CD4-positive, alpha-beta memory T cell (primary cell): ENCODE measurements at places on chromosomes 7 and 10. TPM values are rescaled to one million over a fixed set of nuclear protein-coding genes. Genes with fewer than 3 reads are reported as not detected.

The FAM20C gene
- total RNA-seq = 4.7 TPM

DNA sequence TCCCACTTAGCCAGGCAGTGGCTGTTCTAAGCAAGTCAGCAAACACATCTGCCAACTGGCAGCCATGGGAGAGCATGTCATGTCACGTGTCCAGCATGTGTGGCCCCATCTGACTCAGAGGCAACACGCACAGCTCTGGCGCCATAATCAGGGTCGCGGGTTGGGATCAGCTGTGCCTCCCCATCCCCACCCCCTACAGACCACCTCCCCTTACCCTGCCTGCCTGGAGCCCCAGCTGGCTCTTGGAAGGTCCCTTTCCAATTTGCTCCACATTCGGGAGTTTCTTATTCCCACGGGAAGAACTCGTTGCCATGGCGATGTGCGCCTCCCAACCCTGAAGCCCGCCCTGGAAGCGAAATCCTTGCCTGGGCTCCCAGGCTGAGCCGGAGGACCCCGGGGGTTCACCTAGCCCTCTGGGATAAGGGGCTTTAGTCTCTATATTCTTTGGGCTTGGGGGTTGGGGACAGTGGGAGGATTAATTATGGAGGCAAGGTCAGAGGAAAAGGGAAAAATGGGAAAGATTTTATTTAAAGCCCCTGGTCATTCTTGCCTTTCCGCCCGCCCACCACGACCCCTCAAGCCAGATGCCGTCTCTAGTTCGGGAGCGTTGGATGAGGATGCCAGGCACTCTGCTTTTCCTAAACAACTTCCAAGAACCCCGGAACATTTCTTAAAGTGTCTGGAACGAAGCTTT lies 283.7 kb downstream of the ZEB1 start:
- no peaks in the 10 kb centered on the region for H3K36me3 ChIP-seq
- H3K4me1 ChIP-seq = peaks cover 11% of the 10 kb centered on the region
- no peak for DNase-seq
- no peaks in the 10 kb centered on the region for H3K27me3 ChIP-seq
- no peak overlapping the region for H3K27ac ChIP-seq

- no peaks in the 10 kb centered on the region for H3K4me1 ChIP-seq
- H3K27ac ChIP-seq = no peak overlapping the region
- no peak for DNase-seq
- H3K27me3 ChIP-seq = no peaks in the 10 kb centered on the region
- no peak overlapping the region for H3K4me3 ChIP-seq
Measured at GRCh38 chr7:116423499-116423898, 76.0 kb upstream of the CAV2 start.

- H3K4me3 ChIP-seq = no peak overlapping the region
- no peak for DNase-seq
- H3K27me3 ChIP-seq = no peaks in the 10 kb centered on the region
- H3K4me1 ChIP-seq = no peaks in the 10 kb centered on the region
- H3K27ac ChIP-seq = no peak overlapping the region
Measured at GRCh38 chr7:28823582-28823981, 134.5 kb downstream of the TRIL start.

DNA sequence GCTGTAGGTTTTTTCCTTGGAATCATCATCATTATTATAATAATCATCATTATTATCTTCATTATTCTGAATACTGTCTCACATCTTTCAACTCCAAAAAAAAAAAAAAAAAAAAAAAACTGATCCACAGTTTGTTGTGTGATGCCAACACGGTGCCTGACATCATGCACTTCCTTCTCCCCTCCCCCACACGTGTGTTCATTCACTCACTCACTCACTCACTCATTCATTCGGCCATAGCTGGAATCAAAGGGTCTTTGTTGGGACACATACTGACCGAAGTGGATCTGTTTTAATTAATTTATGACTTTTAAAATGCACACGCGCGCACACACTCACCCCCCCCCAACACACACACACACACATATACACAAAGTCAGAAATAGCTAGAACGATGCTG lies 177.8 kb downstream of the PIP4K2A start:
- H3K4me1 ChIP-seq = no peaks in the 10 kb centered on the region
- no peak overlapping the region for H3K4me3 ChIP-seq
- peaks cover 40% of the 10 kb centered on the region for H3K36me3 ChIP-seq
- DNase-seq = no peak

DNA sequence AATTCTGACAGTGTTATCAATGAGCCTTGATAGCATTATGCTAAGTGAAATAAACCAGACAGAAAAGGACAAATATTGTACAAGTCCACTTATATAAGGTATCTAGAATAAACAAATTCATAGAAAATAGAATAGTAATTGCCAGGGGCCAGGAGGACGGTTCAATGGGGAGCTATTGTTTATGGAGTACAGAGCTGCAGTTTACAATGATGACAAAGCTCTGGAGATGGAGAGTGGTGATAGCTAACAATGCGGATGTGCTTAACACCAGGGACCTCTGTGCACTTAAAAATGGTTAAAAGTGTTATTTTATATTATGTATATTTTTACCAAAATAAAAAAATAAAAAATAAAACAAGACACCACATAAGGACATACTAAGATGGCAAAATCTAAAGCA lies 46.1 kb upstream of the ZNF33B start:
- peaks cover 12% of the 10 kb centered on the region for H3K4me1 ChIP-seq
- DNase-seq = no peak
- H3K27ac ChIP-seq = no peak overlapping the region
- H3K36me3 ChIP-seq = no peaks in the 10 kb centered on the region
